NCI-H226 (cell line): ENCODE measurements at places on chromosomes 3 and 15.

DNA sequence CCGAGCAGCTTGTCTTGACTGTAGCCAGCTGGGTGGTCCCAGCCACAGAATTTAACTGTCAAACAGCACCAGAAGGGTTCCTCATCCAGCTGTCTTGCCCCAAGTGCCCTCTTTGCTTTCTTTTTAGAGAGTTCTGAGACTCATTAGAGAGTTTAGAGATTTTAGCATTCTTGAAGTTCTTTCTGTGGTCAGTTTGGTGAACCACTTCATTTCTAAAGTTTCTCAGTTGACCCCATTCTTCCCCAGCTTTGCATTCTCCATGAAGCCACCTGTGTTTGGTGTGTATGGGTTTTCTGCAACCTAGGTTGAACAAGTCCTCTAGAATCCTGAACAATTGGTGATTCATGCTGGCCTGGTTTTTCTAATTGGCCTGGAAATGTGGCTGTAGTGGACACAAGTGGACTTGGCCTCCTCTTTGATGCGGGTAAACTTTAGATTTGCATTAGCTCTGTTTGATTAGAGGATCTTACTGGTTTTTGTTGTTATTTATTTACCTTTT is 33.7 kb downstream of the FLNB start:
- DNase-seq: no peak

GRCh38 chr15:60895986-60896385 is 333.1 kb downstream of the RORA start:
- no peak for DNase-seq

- no peak for DNase-seq
Observed at GRCh38 chr3:191441687-191442086, 19.3 kb upstream of the PYDC2 start.

DNA sequence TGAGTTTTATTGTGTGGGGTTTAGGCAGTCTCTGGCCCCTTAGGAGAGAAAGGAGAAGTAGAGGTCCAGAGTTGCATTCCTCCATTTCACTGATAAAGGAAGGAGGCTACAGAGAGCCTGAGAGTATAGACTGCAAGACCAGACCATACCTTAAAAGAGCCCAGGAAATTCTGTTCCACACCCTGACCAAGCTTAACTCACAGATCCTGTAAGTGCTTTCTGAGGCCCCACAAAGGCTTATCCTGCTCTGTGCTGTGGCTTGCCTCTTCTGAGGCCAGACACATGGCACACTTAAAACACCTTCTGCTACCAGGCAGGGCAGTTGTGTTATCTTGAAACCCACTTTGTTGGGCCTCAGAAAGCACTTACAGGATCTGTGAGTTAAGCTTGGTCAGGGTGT is 39.2 kb upstream of the LEKR1 start:
- no peak for DNase-seq

GRCh38 chr15:66877477-66878271 is 175.6 kb downstream of the SMAD6 start:
- no peak for DNase-seq

GRCh38 chr15:99823346-99823745 is 90.1 kb upstream of the LYSMD4 start:
- DNase-seq: no peak

DNA sequence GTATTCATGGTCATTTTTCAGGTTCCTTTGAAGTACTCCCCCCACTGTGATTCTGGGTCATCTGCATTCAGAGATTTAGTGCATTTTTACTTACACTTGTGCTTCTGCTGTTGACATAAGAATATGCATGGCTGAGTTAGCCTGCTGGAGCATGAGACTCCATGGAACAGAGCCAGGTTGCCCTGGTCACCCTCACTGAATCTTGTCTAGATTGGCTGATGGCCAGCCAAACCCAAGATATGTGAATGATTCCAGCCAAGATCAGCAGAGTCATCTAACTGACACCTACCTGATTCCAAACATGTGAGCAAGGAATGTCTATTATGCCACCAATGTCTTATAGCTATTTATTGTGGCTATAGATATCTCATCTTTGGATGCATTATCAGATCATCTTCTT is 25.1 kb downstream of the DTWD1 start:
- DNase-seq: peak; percentile 28

DNA sequence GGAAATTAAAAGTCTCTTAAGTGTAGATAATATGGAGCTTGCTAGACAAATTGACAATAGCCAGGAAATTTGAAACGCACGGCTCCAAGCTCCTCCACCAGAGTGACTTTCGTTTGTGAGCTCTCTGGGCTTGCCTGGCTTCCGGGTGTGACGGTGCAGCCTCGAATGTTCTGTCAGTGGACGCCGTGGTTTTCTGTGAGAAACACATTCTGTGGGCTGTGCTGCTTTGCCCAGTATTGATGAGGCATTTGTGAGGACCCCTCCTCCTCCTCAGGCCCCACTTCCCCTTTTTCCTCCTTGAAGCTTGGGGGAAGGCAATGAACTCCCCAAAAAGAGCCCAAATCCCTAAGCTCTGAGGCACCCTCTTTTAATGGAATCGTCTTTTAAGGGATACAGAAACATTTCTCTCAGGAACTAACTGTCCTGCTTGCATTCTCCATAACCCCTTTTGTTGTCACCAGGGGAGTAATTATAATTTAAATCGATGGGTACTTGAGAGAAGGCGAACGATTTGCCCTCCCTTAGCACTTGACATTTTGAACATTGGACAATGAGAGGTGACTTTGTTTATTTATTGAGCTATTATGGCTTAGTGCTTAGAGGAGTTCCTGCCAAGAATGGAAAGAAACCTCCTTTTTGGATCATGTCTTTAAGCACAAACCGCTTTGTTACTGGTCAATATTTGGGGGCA is 40.8 kb downstream of the POLR2M start:
- no peak for DNase-seq

DNA sequence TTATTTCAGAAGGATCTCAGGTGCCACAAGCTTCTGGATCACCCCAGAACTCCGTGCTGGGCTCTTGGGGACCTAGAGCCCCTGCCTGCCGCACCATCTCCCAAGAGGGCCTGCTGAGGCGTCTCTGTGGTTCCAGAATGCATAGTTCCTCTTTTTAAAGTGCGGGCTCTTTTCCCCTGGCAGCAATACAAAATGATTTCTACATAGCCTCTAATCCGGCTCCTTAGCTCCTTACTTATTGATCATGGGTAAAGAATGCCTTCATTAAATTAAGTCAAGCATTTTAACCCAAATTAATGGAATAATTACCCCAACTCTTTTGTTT is 121.9 kb downstream of the ATP10A start:
- DNase-seq: no peak

DNA sequence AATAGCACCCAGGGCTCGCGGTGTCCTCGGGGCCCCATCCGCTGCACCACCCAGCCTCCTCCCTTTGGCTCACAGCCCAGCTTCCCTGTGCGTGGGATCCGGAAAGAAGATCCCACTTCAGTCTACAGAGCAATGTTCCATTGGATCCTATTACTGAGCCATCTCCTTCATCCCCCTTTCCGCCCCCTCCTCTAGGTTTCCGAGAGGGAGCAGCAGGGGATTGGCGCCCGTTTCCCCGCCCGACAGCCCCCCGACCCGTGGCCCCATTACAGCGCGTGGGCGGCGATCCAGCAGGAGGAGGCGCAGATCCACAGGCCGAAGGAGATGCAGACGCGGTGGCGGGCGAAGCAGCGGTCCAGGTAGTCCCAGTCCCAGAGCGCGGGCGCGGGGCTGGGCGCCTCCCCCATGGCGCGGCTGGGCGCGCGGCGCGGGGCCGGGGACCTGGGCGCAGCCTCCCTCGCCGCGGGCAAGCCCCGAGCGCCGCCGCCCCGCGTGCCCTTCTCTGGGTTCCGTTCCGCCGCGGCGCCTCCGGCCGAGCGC is 340 bp downstream of the TMEM44 start:
- DNase-seq: peak; percentile 22

DNA sequence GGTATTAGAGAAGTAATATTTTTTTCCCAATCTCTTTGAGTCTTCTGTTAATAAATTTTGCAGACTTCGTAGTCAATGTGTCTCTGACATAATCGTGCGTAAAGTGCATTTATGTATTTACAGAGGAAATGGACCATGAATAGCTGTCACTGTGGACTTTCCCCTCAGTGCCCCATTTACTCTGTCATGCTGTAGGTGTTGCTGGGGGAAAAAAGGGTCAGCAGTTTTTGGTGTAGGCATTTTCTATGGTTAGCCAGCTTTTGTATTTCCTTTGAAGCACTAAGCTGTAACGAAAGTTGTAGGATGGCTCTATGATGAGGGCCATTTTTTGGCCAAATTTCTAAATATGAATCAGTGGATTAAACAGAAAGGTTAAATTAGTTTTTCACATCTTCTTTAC is 598.4 kb downstream of the FGF12 start:
- DNase-seq: no peak

- no peak for DNase-seq
Observed at GRCh38 chr3:14333215-14333614, 69.2 kb upstream of the SLC6A6 start.

DNA sequence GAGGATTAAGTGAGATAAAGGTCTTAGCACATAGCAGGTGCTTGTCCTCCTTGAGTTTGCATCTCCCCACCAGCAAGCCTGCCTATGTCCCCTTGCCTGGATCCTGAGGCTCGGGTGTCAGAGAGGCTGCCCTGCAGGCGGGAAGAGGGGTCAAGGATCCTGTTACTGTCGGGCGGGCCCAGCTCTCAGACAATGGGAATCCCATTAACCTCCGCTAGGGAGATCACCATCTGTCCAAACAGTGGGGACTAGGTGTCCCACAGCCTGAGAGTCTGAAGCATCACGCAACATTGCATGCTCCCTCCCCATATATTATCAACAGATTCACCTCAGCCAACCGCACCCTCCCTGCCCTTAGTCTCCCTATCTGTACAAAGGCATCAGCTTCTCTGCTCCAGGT is 151.4 kb downstream of the FBLN2 start:
- no peak for DNase-seq

GRCh38 chr3:10975695-10976234 is 16.8 kb upstream of the SLC6A1 start:
- no peak for DNase-seq

DNA sequence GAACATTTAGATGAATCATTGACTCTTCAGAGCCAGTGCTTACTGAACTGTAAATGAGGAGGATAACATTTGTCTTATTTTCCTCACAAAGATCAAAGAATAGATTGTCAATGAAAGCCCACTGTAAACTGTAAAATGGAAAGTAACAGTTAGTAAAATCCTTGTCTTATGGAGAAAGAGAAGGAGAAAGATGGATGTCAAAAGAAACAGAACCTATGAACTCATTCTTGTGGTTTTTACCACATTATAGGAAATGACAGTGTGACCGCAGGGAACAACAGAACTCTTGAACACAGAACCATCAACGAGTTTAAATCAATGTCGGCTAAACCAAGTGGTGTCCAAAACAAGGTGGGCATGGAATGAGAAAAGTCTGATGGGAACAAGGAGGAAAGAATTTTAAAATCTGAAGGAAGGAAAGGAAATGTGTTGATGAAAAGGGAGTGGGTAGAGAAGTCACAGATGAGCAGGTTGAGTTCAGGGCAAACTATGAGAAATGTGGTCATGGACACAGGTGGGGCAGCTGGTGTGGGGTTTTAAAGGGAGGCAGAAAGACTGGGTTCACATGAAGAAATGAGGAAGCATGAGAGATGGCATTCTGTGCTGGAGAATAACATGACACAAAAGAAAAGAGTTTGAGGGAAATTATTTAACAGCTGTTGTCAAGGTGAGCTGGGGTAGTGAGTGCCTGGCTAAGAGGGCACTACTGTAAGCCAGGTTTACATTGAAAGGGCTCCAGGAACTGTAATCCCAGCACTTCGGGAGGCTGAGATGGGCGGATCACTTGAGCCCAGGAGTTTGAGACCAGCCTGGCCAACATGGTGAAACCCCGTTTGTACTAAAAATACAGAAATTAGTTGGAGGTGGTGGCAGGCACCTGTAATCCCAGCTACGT is 42.4 kb upstream of the ETV5 start:
- DNase-seq: no peak

DNA sequence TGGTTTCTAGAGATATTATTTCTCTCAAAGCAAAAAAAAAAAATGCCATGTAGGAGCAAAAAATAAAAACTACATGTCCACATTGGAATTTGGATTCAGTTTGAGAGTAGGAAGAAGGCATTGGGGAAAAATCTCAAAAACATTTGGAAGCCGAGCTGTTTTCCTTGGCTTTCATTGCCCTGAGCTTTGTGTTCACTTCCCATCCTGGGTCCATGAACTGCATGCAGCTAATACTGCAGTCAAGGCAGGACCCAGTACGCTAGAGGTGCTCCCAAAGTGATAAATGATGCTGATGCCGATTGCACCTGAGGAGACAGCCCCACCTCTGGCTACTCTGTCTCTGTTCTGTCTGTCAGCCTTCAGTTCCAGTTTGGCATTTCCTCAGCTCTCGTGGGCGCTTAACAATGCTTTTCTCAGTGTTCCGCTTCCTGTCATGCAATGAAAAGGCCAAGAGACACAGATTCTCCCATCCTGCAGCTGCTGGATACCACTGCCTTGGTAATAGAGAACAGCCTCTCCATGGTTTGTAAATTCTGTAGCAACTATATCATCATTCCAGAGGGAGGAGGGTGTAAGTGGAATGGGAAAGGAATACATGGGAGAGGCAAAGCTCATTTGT is 181.8 kb downstream of the RYR3 start:
- no peak for DNase-seq

- peak; percentile 45 for DNase-seq
Observed at GRCh38 chr3:14962762-14963161, 15.4 kb downstream of the NR2C2 start.

GRCh38 chr3:112111785-112112402 is 21.2 kb downstream of the GCSAM start:
- DNase-seq: peak; percentile 49

DNA sequence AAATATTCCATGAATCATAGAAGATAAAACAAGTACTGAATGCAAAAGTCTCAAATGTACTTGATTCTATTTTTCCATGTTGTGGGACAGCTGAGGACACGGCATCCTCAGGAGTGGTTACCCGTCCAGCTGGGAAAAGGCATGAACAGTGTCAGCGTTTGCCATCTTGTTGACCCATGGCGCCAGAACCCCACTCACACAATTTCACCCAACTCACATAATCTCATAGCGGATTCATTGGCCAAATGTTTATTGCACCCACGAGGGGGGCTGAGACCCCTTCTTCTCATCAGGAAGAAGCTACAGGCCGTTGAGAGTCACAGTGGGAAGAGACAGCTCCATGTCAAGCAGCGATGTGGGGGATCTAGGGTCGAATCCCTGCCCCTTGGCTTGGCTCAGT is 72.9 kb downstream of the OCA2 start:
- no peak for DNase-seq

DNA sequence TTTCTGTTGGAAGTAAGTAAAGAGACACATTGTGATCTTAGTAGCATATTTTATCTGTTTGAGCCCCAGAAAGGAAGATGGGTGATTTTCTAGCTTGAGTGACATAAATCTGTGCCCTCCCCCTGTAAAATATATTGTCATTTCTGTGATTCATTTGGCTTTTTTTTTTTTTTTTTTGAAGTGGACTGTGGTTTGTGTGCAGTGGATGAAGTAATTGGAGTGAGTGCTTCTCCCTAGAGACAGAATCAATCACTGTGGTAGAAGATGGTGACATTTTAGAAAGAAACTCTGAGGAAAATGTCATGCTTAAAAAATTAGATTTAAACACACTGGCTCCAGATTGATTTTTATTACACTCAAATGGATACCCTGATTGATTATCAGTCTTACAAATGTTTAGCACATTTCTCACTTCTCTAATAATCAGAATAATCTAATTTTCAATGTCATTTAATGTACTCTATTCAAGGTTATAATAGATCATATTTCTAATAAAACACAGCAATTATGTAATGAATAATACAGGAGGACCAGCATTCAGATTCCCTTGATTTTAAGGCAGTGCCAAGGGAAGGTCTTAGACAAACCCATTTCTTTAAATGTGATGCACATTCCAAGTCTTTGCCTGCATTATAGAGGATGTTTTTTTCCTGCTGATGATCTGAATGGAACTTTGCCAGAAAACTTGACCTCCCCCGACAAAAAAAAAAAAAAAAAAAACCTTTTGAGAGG is 116.6 kb downstream of the TOP2B start:
- DNase-seq: no peak
